Coronary artery (tissue), 2 donors: ENCODE measurements at places on chromosomes 3 and 15.

GRCh38 chr15:57921371-57921770 is 144.1 kb downstream of the ALDH1A2 start:
- no peak for DNase-seq

GRCh38 chr3:170864525-170865208 is 5.3 kb downstream of the RPL22L1 start:
- no peak for DNase-seq

DNA sequence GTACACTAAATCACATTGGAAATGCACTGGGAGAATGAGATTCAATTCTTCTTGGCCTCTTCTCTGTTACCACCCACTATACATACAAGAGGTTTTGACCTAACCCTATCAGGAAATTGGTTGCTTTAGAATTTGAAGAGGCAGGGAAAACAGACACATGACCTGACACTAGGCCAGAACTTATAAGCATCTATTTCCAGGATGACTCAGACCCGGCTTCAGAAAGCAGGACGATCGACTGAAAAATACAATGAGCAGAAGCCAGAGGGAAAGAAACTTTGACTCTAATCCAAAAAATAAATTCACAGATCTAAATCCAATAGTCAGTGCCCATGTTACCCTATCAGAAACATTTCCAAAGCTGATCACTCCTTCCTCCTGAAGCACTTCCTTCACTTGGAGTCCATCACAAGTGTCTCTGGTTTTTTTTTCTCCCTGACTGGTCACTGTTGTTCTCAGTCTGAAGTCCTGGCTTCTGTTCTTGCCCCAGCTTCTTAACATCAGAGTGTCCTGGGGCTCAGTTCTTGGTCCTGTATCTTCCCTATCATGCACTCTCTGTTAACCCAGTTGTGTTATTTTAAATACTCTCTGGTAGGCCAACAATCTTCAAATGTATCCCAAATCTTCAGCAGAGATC is 133.6 kb downstream of the P2RY1 start:
- DNase-seq: no peak

DNA sequence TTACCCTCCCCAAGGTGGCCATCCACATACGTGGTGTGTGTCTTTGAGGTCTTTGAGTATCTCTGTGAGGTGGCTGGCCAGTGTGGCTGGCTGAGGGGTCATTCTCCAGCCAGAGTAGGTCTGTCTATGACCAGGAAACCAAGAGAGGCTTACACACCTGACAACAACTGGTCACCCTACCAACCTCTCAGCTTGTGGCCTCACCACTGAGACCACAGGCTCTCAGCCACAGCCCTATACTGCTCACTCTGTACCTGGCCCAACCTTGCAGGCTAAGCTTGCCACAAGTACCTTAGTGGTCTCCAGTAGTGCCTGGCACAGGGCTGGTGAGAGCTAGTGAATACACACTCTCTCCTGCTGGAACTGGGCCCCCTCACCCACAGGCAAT is 5.1 kb downstream of the HEMK1 start:
- no peak for DNase-seq

DNA sequence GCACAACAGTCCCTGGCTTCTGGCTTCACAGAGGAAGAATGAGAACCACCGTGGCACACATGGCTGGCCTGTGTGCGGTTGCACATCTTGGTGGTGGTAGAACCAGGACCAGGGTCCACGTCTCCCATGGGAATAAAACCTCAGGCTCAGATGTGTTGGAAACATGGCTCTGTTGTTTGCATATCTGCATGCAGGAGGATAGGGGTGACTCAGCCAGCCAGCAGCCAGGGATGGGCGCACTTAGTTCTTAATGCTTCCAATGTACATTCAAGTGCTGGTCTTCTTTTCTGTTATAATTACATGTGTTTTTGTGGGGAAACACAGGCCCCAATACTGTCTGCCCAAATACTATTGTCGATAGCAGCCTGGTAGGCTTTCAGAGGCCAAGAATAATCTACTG is 35.8 kb upstream of the BCL2L10 start:
- DNase-seq: no peak

DNA sequence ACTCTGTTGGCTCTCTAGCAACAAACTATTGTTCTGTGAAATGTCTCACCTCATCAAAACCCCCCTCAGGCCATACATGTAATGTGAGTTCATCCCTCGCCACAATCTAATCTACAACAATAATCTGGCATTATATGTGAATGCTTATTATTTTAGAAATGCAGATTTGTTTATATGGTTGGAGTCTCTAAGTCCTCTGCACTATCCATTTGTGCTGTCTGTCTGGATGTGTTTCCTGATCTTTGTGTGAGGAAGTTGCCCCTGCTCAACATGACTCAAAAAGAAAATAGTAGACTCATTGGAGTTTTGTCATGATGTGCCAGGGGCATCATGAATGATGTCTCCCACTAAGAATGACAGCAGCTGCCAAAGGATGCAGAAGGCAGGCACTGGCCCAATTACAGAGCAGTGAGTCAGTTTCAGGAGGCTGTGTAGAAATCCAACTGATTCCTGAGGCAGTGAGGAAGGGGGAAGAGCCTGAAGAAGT is 161.6 kb upstream of the PDZRN3 start:
- peak; percentile 89 for DNase-seq

- DNase-seq: no peak
Measured at GRCh38 chr3:30289766-30290165, 316.6 kb upstream of the TGFBR2 start.

DNA sequence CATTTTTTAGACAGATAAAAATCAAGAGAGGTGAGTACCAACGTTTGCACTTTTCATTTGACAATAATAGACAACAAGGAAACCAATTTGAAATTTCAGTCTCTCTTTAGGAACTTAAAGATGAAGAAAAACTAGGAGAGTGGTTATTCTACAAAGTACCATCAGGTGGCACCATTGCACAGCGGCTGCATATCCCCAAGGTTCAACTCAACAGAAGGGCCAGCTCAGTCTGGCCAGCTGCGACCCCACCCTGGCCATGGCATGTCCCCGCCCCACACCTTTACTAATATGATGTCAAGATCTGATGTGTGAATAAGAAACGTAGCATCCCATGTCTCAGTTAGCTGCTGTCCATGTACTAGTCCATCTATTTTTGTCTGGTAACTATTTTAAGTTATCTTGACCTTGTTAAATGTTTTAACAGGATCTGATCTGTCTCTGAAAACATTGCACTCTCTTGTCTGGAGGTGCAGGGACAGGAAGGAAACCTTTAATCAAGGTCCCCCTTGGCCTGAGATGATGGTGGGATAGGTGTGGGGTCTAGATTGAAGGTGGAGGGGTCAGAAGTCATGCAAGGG is 35.5 kb upstream of the CGNL1 start:
- no peak for DNase-seq

- no peak for DNase-seq
Measured at GRCh38 chr3:134795746-134796280, 753 bp downstream of the EPHB1 start.

DNA sequence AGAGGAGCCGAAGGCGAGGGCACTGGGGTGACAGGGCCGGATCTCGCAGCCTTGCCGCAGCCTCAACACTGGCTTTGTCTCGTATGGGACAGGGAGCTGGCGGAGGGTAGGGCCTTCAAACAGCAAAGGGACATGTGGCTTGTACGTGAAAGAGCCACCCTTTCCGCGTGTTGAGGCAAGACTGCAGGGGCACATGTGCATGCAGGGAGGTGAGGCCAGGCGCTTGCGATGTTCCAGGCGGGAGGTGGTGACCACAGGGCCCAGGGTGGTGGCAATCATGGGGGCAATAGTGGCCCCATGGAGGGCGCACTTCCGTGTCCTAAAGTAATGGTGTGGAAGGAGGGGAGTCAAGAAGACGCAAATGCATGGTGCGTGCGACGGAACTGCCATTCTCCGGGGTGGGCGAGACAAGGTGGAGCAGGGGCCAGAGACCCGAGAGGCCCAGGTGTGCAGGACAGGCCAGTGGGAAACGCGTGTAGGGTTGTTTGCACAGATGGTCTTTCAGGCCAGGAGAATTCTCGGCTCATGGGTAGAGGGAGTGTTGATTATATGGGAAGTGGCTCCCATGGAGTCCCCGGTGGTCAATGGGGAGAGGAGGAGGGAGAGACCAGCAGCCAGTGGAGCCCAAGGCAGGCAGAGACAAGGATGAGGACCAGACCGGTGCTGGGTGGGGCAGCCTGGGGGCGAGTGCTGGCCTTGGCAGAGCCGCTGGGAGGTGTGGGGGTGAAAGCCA is 45.8 kb upstream of the PCSK6 start:
- peak; percentile 71 for DNase-seq

- no peak for DNase-seq
Measured at GRCh38 chr3:157370867-157371266, 65.8 kb upstream of the PTX3 start.

GRCh38 chr15:82196353-82196752 is 66.2 kb downstream of the EFL1 start:
- no peak for DNase-seq

- DNase-seq: no peak
Measured at GRCh38 chr3:44072601-44073540, 168.8 kb upstream of the TOPAZ1 start.

- no peak for DNase-seq
Measured at GRCh38 chr3:114804099-114804498, 343.0 kb downstream of the ZBTB20 start.

DNA sequence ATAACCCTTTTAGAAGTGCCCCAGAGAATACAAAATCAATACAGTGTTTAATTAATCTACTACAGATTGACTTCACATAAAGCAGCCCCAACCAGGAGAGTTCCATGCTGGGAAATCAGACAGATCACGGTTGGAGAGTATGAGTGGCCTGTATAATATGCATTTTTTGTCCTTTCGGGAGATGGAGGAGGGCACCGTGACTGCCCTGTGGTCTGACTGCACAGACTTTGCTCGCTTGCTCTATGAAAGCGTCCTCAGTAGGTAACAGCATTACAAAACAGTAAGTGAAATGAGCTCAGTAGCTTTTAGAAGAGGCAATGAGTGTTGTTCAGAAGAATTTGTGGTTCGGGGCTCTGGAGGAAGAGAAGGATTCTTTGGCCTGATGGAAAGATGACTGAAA is 34.2 kb upstream of the SKIL start:
- no peak for DNase-seq

DNA sequence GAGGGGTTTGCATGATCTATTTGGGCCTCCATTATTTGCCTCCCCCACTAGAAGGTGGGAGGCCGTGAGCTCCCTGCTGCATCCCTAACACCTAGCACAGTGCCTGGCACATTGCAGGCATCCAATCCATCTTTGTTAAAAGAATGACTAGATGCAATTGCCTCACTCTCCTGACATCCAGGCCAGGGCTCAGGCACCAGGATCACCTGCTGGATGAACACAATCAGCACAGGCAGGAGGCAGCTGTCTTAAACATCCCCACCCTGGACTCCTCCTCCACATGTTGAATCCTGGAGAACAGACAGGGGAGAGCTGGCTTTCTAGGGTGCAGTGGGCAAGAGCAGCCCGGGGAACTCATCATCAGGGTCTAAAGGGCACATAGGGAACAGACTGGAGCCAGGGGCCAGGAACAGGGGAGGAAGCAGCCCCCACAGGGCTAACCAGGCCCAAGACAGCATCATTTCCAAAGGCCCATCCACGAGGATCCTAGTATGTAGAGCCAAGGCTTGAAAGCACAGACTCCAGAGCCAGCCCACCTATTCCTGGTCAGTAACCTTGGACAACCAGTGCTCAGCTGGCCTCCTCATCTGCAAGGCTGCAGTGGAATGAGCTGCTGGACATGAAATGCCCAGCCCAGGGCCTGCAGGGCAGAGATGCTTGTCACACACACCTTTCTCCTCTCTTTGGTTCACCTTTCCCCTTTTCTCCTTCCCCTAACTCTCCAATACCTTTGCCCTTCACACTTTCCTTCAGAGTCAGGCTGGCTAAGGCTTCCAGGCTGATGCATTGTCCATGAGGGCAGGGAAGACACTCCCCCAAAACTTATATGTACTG is 254.4 kb upstream of the TLE3 start:
- peak; percentile 68 for DNase-seq

GRCh38 chr3:47056705-47057104 is 77.2 kb downstream of the NBEAL2 start:
- DNase-seq: no peak

GRCh38 chr3:131091768-131092167 is 65.1 kb downstream of the NEK11 start:
- DNase-seq: no peak

DNA sequence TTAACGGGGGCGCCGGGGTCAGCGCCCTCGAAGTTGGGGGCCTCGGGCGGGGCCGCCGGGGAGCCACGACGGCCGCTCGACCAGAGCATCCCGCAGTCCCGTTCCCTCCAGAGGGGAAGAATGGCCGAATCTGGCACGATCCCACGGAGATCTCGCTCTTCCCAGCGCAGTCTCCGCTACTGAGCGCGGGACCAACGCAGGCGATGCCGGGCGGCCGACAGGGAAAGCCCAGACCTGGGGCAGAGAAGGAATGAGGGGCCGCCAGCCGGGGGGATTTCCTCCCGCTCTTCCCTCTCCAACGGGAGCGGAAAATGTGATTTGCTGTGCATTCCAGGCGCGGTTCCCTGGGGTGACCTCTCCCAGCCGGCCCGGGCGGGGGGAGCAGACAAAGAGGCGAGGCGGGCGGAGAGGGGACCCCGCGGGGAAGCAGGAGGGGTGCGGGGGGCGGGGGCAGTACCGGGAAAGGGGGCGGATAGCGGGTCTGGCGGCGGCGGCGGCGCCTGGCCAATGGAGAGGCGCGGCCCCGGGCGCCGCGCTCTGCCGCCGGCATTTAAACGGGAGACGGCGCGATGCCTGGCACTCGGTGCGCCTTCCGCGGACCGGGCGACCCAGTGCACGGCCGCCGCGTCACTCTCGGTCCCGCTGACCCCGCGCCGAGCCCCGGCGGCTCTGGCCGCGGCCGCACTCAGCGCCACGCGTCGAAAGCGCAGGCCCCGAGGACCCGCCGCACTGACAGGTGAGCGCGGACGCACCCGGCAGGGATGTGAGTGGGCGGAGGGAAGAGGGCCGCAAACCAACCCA is at the start of gene GREM1:
Gene GREM1 (plus strand): TSS at position 579 of the 801 bp plus-strand sequence. CDS start 12,687 bp downstream, outside the sequence.
- no peak for DNase-seq

DNA sequence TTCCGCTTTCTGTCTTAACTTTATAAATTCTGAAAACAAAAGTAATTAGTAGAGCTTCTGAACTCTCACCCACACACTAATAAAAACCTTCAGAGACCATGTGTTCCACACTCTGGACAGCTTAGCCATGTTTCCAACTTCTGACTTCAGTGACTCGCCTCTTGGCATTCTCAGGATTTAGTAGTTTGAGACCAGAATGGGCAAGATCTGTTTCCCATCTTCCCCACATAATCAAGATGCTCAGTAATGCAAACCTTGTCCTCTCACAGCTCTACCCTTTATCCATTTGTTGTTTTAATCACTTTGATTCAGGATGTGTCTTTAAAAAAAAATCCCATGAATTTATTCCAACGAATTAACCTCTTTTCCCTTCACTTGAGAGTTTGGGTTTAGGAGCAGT is 166.6 kb upstream of the SLC24A5 start:
- no peak for DNase-seq

- DNase-seq: no peak
Measured at GRCh38 chr3:178422406-178422805, 113.8 kb upstream of the KCNMB2 start.

DNA sequence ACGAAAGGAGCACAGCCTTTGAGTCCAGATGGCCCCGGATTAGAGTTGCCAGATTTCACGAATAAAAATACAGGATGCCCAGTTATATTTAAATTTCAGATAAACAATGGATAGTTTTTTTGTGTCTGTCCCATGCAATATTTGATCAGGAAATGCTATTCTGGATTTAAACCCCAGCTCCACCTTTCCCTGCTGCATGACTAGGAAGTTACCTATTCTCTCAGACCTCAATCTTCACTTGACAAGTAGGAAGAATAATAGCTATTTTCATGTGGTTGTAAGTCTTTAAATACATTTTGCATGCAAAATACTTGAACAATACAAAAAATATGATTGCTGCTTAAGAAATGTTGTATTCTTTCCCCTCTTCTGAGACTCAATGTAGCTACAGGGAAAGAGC is 125.3 kb upstream of the P2RY1 start:
- no peak for DNase-seq
